ENCODE measurements at places on chromosomes 16 and 17.

DNA sequence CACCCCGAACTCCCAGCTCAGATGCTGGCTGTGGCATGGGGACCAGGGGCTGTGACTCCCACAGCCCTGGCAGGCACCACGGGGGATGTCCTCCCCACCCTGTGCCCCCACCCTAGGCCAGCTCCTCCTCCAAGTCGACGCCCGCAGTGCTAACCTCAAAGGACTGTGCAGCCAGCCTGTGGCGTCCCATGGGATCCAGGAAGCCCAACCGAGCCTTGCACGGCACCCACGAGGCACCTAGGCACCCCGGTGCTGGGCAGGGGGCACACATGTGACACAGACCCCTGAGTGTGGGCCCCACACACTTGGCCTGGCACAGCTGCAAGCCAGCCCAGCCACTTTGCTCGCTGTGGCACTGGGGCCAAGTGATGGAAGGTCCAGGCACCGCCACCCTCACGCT is 3.9 kb downstream of the GCGR start:
- no peak for DNase-seq

GRCh38 chr17:8873801-8874715 is 6.6 kb upstream of the PIK3R6 start:
- DNase-seq: no peak

- DNase-seq: no peak
Observed at GRCh38 chr16:88684569-88685155, 1.6 kb downstream of the SNAI3 start.

DNA sequence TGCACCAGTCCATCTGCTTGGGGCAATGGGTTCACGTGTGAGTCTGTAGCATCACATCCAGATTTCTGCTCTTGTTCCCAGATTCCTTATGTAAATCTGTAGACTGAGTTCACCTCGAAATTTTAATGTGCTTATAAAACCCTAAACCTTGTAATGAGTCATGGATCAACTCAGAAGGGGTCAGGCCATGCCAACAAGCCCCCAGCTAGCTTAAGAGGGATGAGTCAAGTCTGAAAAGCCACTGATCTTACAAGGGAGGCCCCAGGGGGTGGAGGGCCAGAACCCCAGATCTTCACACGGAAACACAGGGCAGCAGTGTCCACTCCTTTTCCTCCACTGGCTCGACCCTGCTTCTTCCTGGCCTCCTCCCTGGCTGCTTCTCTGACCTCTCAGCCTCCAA is 399.1 kb upstream of the CDH5 start:
- no peak for DNase-seq

DNA sequence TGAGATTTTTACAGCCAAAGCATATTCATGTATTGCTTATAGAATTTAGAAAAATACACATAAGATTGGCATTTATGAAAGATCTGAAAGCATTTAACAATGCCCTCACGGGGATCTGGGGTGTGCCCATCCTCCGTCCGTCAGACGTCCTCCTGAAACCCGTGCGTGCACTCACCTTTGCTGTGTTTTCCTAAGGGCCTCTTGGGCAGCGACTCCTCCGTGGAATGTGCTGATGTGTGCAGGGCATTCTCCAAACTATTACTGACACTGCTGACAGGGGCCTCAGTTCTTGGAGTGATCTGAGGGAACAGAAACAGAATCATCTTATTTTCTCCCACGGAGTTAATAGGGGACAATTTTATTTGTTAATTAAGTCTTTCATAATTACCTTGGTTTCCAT is 33.0 kb downstream of the ZCCHC14 start:
- DNase-seq: no peak

DNA sequence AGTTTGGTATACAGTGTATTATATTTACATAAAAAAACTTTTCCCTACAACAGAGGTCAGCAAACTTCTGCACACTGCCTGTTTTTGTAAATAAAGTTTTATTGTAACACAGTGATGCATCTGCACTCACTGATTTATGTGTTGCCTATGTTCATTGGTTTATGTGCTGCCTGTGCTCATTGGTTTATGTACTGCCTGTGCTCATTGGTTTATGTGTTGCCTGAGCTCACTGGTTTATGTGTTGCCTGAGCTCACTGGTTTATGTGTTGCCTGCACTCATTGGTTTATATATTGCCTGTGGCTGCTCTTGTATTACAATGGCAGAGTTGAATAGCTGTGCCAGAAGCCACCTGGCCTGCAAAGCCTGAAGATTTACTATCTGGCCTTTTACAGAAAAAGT is 81.6 kb downstream of the MYH11 start:
- no peak for DNase-seq

- no peak for DNase-seq
Observed at GRCh38 chr16:24552705-24553246, 13.4 kb downstream of the RBBP6 start.

- DNase-seq: no peak
Observed at GRCh38 chr16:28895609-28896008, 17.3 kb downstream of the ATP2A1 start.

DNA sequence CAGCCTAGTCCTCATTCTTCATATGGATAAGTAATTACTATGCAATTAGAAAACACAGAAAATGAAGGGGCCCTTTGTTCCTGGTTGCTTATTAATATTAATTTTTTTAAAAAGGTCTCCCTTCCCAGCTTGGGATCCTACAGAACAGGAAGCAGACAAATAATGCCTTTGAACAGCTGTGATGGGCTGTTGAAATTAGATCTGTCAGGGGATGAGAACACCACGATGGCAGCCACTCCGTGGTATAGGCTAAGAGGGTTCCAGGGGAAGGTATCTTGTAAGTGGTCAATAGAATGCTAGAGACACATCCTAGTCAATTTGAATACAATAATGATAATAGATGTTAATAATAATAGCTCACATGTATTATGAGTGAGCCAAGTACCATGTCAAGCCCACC is 83.1 kb downstream of the CCDC182 start:
- no peak for DNase-seq

DNA sequence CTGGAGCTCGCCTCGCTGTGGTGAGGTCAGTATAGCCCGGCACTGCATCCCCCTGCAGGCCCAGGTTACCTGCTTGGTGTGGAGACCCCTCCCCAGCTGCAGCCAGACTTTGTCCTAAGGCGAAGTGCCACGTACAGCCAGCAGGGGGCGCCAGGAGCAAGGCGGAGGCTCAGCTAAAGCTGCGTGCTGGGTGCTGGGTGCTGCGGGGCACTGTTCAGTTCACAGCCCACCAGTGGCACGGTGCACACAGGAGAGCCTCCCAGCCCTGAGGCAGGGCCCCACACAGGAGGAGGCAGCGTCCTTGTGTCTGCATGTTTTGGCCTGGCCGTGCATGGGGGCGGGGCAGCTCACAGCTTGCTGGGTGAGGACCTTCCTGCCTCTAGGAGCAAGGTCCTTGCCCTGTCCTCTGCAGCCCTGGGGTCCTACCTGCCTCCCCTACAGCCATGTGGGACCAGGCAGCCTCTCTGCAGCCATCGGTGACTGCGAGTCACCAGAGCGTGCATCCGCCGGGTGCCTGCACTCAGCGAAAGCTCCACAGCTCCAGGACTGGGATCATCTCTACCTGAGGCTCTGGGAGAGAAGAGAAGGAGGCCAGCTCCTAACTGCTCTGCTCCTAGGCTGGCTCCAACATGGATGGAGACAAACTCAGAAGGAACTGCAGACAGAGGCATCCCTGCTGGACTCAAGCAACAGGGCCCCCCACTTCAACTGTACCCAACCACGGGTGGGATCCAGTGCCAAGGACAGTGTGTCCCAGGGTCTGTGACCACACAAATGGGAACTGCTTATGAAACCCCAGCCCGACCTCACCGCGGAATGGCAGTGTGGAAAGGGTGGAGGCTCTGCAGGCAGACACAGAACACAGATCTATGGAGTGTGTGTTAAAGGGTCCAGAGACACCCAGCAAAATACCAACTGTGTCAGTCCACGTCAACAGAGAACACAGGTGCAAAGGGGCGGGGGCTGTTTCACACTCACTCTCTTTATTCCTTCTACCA is 19.0 kb downstream of the SLC7A5 start:
- peak; percentile 77 for DNase-seq

DNA sequence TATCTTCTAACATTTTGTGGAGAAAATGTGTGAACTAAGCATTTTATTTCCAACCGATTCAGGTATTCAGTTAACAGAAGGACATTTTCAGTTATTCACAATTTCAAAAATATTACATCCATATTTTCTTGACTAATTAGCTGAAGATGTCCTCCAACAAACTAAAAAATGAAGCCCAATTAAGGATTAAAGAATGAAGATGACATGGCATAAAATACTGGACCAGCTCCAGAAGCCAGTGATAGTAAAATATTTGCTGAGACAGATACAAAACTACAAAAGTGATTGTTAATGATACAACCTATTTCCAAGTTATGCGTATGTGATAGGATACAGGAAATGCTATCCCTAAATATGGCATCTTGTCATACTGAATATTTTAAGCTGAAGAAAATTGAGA is 48.6 kb downstream of the PMP22 start:
- DNase-seq: no peak

All from hematopoietic multipotent progenitor cell treated with erythropoietin and hydrocortisone succinate and interleukin-3 and kit ligand, for 15 days (in vitro differentiated cells).